NCI-H2107 (cell line): ENCODE measurements at places on chromosomes 13 and 19.

GRCh38 chr19:1250437-1251260 lies 2.3 kb downstream of the MIDN start:
- DNase-seq: no peak

GRCh38 chr19:41564515-41565378 lies 11.2 kb upstream of the CEACAM21 start:
- no peak for DNase-seq

GRCh38 chr13:89950225-89950624 lies 1397.3 kb upstream of the MIR17HG start:
- no peak for DNase-seq

DNA sequence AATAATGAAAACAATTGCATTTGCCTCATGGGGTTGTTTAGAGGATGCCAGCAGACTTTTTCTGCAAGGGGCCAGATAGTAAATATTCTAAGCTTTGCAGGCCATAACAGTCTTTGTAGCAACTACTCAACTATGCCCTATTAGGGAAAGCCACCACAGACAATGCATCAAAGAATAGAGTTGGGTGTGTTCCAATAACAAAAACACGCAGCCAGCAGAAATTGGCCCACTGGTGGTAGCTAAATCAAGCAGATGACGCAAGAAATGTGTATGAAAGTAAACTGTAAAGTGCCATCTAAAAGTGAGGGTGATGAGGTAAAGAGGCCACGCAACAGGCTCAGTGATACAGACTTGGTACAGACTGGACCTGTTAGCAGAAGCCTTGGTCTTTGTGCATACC lies 75.2 kb upstream of the SIAH3 start:
- no peak for DNase-seq

GRCh38 chr19:16366433-16367260 lies 42.0 kb downstream of the KLF2 start:
- DNase-seq: no peak

DNA sequence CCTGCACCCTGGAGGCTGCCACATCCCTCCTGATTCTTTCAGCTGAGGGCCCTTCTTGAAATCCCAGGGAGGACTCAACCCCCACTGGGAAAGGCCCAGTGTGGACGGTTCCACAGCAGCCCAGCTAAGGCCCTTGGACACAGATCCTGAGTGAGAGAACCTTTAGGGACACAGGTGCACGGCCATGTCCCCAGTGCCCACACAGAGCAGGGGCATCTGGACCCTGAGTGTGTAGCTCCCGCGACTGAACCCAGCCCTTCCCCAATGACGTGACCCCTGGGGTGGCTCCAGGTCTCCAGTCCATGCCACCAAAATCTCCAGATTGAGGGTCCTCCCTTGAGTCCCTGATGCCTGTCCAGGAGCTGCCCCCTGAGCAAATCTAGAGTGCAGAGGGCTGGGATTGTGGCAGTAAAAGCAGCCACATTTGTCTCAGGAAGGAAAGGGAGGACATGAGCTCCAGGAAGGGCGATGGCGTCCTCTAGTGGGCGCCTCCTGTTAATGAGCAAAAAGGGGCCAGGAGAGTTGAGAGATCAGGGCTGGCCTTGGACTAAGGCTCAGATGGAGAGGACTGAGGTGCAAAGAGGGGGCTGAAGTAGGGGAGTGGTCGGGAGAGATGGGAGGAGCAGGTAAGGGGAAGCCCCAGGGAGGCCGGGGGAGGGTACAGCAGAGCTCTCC lies 6.9 kb upstream of the CEACAM5 start:
- no peak for DNase-seq

- no peak for DNase-seq
These were observed 224.7 kb downstream of the ZIC5 start for GRCh38 chr13:99746637-99747402.

GRCh38 chr19:38224014-38224862 lies at the start of gene DPF1:
DPF1 (minus strand) TSS chr19:38224222; CDS start chr19:38224142, 80 bp downstream.
- no peak for DNase-seq

DNA sequence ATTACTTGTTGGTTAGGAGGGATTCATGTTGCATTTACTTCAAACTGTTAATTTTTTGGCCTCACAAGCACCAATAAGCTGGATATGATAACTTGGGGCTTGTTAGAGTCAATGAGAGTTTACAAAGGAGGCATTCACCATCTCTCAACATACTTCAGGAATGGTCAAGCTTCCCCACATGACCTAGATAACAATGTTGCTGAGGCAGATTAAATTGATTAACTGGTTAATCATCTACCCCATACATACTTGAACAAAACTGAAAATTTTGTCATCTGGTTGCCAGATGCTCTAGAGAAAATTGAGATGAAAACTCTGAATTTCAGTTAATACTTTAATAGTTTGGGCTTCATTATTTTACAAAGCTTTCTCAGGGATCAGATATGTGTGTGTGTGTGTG lies 43.0 kb upstream of the UBL3 start:
- DNase-seq: no peak
